ENCODE measurements at places on chromosomes 12 and 14. TPM values are rescaled to one million over a fixed set of nuclear protein-coding genes. Genes with fewer than 3 reads are reported as not detected.

The TMED10 gene
- 387 TPM for total RNA-seq

DNA sequence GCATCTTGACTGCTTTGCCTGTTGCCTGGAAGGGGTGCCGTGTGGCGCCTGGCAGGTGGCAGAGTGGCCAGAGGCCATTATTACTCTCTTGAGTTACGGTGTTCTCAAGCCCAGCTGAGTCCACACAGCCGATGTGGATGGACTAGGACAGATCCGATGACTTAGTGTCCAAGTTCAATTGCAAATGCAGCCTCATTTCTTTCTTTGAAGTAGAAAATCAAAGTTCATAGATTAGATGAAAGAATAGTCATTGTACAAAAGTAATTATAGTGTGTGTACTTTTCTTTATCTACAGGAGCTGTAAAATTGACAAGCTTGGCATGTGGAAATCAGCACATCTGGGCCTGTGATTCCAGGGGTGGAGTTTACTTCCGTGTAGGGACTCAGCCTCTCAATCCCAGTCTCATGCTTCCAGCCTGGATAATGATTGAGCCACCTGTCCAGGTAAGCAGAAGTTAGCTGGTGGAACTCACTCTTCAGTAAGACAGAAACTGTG, 44.7 kb downstream of the ANKRD9 start:
- no peaks in the 10 kb centered on the region for H3K36me3 ChIP-seq
- DNase-seq: peak; percentile 87
- peaks cover 4% of the 10 kb centered on the region for H3K4me1 ChIP-seq
- no peak overlapping the region for H3K4me3 ChIP-seq
- H3K27me3 ChIP-seq: no peaks in the 10 kb centered on the region

DNA sequence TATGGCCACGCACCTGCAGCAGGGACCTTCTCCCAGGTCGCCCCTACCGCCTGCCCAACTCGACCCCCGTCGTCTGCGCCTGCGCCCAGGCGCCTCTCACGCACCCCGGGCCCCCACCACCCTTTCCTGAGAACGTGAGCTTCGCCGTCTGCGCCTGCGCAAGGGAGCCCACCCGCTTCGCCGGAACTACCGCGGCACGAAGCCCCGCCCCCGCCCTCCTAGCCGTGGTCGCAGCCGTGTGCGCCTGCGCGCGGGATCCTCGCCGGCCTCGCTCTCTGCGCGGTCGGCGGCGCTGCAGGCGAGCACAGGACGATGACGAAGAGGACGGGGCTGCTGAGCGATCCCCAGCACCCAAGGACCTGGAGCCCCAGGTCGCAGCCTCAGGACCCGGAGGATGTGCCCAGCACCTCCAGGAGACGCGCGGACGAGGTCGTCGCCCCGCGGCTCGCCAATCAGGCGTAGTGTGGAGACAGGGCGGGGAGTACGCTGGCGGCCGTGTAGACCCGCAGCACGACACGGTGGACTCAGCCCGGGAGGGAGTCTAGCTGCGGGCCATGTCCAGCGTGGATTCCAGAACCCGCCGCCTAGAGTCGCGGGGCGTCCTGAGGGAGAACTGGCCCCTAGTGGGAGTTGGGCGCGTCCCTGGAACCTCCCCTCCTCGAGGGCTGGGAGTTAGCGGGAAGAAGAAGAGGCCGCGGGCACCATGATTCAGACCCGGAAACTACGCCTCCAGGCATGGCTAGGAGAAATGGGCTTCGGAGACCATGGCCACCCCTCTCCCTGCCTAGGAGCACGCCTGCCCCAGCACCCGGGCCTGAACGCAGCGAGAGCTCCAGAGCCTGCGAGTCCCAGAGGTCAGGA, 1120.8 kb upstream of the TMEM132C start:
- H3K4me3 ChIP-seq: peak overlapping the region; percentile 61
- H3K36me3 ChIP-seq: no peaks in the 10 kb centered on the region
- no peaks in the 10 kb centered on the region for H3K27me3 ChIP-seq
- no peaks in the 10 kb centered on the region for H3K4me1 ChIP-seq

DNA sequence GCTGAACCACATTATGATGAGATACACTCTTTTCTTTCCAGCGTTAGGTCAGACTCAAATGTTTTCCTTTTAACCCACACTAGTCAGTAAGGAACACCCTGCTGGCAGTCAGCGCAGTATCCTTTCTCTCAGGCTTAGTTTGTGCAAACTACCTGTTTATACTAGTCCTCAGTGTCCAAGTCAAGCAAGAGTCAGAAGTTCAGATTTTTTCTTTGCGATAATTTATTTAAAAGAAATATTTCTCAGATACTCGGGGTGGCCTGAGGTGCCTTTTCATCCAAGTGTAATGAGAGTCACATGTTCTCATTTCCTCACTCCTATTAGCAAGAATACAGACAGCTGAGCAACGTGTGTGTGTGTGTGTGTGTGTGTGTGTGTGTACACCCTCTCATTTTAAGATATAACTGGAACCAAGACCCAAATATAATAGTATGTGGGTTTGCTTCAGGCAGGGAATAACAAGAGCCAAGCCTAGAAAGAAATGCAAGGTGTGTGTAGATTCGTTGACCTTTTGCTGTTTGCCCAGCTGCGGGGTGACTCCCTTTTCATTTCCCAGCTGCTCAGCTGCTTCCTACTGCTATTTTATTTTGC, 182.7 kb downstream of the KICS2 start:
- H3K4me1 ChIP-seq: no peaks in the 10 kb centered on the region
- no peak overlapping the region for H3K4me3 ChIP-seq
- no peaks in the 10 kb centered on the region for H3K27me3 ChIP-seq
- H3K36me3 ChIP-seq: no peaks in the 10 kb centered on the region
- H3K27ac ChIP-seq: peak overlapping the region; percentile 58
- peak; percentile 68 for DNase-seq

DNA sequence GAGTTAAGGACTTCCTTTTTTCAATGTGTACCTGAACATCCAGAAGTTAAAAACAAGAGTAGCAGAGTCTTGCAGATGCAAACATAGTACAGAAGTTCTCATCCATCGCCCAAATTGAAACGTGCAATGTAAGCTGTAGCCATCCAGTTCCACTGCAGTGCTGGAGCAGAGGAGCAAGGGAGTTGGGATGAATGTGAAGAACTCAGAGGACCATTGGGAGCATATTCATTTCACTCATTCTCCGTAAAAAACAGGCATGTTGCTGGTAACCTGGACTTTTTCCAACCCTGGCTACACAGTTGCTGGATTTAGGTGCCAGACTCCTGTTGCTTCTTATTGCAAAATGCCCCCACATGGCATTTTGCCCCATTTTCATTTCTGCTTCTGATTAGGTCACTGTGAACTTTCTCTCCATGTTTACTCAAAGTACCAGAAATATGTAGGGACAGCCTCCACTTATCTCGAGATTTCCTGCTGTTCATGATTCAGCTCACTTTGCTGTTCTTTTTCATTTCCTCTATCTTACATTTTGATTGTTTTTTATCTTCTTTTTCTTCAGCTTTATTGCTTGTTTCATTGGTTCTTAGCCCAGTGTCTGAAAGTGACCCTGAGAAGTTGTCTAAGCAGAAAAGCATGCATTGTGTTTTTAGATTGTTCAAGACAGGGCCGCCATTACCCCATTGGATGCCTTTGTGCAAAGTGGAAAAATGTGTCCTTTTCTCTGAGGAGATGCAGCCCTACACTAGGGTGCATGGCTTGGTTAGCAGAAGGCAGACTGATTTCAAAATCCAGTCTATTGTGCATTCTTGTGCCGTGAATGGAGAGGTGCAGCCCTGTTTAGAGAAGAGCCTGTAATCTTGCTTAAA, 109.0 kb upstream of the AMIGO2 start:
- H3K4me1 ChIP-seq: no peaks in the 10 kb centered on the region
- H3K27ac ChIP-seq: no peak overlapping the region
- H3K27me3 ChIP-seq: no peaks in the 10 kb centered on the region
- no peak for DNase-seq
- no peaks in the 10 kb centered on the region for H3K36me3 ChIP-seq

DNA sequence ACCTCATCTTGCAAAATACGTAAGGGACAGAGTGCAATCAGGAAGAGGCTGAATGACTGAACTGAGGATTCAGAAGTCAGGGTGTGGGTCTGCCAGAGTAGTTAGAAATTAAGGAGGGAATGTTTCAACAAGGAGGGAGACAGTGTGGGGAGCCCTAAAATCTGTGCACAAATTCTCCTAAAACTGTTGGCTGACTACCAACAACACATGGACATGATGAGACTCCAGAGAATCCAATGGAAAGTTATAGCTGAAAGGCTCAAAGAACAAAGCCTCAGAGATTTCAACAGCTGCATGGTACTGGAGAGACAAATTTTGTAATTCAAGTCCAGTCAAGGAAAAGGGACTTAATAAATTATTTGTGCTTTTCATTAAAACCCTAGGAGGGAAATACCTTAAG, 36.1 kb upstream of the NEDD1 start:
- no peak for DNase-seq
- H3K36me3 ChIP-seq: no peaks in the 10 kb centered on the region
- H3K4me3 ChIP-seq: no peak overlapping the region
- no peak overlapping the region for H3K27ac ChIP-seq

- no peaks in the 10 kb centered on the region for H3K27me3 ChIP-seq
- DNase-seq: no peak
- no peak overlapping the region for H3K4me3 ChIP-seq
- H3K27ac ChIP-seq: no peak overlapping the region
- H3K36me3 ChIP-seq: no peaks in the 10 kb centered on the region
Measured at GRCh38 chr14:30431552-30431951, 127.4 kb upstream of the G2E3 start.

Measured in colonic mucosa (tissue), 4 donors.